ENCODE measurements at places on chromosomes 12 and 14. TPM values are rescaled to one million over a fixed set of nuclear protein-coding genes. Genes with fewer than 3 reads are reported as not detected.

Gene SPTSSA
- 23.2 TPM for total RNA-seq

Gene ALG10
- 20.4 TPM for total RNA-seq

Gene PIANP
- 0.18 TPM for total RNA-seq

Gene KRT3
- total RNA-seq: not detected

Gene ATXN2
- total RNA-seq: 52.6 TPM

Gene CLEC4E
- total RNA-seq: not detected

Measured in activated T-helper 2 cell treated with anti-CD3 and anti-CD28 coated beads, Interferon-gamma antibody, Interleukin-2, Interleukin-4, amounts not matched to agents 10 μg/mL and 5 μg/mL and 100 μg/mL, durations not matched to agents 14 hours and 24 hours and 36 hours (primary cell).